ENCODE measurements at places on chromosomes 4 and X.

DNA sequence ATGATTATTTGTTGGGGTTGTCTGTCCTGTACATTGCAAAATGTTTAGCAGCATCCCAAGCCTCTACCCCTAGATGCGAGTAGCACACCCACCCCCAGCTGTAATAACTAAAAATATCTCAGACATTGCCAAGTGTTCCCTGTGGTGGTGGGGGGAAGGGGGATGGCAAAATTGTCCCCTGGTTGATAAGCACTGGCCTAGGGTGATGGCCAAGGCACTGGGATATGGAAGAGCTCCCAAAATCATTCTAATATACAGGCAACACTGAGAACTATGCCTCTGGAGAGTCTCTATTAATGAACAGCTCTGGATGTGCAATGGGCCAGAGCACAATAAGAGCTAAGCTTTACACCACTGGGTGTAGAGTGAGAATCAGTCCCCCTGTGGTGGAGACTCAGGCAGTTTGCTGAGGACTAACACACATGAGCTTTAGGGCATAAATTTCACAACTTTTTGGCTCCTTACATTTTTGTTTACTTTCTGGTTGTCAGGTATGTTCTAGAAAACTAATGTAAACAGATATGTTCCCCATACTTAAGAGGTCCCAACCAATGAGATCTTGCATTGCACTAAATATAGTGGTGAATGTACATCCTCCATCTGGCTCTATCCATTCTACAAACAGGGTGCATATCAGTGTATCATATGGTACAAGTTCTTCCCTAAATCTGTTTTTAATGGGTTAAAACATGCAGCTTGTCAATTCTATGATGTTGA lies 34.5 kb downstream of the EDNRA start:
- DNase-seq, result no peak

- no peak for DNase-seq
Measured at GRCh38 chr4:56118055-56118454, 169.3 kb downstream of the CEP135 start.

DNA sequence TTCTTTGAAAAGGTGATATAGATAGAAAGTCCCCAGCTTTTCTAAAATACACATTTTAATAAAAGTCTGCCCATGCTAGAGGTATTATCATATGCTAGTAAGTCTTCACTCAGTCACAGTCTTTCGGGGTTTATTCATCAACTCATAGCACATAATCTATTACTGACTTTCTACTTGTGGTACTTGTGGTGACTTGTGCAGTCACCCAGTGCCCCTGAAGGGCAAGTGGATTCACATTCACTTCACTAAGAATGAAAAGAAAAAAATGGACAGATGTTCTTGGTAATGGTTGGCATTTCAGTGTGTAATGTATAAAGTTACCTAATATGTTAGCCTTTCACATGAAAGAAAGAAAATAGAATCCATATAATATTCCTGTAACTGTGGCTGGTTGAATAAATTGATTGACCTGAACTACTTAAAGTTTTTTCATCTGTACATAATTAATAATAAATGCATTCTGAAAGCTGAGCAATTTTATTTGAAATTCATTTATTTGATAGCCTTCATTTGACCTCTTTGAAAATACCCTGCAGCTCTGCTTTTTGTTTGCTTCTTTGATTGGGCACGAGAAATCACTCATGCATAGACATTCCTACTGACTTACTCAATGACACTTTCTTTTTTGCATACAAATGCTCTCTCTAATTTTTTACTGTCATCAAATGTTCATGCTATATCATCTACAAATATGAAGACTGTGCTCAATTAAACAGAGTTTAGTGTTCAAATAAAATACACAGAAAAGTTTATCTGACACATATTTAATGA lies 39.5 kb upstream of the ZNF330 start:
- no peak for DNase-seq

DNA sequence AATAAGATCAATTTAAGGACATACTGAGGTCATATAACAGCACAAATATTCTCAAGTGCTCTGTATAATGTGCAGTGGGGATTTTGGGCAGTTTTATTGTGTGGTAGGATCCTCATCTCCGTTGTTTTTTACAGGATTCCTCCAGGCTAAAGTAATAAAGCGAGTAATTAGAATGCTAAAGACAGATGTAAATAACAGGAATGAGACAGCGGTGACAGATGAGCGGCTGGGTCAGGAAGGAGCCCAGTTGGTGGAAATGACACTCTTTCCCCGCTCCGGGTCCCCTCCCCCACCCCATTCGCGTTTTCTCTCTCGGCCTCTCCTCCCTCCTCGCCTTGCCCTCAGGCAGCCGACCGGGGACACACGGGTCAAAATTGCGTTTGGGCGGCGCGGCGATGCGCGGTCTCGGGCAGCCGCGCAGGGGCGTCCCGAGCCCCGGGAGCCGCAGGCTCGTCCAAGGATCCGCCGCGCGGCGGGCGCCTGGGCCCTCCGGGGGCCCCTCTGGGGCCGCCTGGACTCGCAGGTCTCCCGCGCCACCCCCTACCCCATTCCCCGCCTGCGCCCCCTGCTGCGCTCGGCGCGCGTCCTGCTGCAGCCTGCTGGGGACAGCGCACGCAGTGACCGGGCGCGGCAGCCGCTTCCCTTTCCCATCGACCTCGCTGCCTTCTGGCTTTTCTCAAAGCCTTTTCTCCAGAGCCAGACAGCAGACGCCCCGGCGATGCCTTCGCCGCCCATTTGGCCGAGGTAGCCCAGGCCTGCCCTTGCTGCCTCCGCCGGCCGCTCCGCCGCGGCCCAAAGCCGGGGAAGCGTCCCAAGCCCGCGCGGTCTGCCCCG lies 16.2 kb downstream of the POU4F2 start:
- no peak for DNase-seq

DNA sequence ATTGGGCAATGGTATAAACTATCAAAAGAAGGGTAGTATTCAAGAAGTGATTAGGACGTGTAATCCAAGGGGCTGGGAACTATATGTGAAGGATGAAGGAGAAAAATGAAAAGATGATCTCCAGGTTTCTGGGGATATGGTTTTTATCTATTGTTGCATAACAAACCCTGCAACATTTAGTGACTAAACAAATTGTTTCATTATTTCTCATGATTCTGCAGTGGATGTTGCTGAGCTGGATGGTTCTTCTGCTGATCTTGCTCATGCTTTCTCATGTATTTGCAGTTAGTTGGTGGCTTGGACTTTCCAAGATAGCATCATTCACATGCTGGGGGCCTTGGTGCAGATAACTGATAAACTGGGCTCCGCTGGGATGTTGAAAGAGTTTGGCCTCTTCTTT lies 29.1 kb downstream of the PHOX2B start:
- DNase-seq, result no peak

DNA sequence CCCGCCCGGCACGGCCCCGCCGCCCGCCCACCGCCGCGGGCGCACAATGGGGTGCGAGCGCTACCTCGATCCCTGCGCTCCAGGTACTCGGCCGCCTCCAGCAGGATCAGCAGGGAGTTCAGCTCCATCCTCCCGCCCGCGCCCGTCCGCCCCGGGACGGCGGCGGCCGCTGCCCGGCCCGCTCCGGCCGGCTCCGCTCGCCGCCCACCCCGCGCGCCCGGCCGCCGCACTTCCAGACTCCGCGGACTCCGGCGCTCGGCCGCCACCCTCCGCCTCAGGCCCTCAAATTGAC lies at the start of gene MXD4:
Gene MXD4 (minus strand): TSS at position 257 of the 292 bp plus-strand sequence. CDS start 129 bp downstream, at position 128.
- DNase-seq, result no peak
